ENCODE measurements at places on chromosomes 7 and 10.

DNA sequence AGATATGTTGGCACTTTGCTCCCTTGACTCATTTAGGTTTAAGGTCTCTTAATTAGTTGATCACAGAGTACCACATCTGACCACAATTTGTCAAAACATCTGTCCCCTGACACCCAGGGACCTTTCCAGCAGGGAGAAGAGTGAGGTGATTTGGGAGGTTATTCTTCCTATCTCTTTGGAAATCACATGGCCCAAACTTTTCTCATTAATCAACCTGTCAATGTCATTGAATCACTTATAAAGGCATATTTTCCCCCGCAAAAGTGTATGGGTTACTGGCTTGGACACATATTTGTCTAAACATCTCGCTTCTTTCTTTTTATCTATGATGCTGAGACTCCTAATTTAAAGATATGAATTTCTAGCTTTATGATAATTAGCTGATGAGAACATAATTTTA is 92.4 kb upstream of the RPA3 start:
- DNase-seq, result no peak

GRCh38 chr7:17022920-17023319 is 141.1 kb upstream of the AGR3 start:
- no peak for DNase-seq

GRCh38 chr7:44073664-44074348 is 8.4 kb upstream of the PGAM2 start:
- DNase-seq, result no peak

DNA sequence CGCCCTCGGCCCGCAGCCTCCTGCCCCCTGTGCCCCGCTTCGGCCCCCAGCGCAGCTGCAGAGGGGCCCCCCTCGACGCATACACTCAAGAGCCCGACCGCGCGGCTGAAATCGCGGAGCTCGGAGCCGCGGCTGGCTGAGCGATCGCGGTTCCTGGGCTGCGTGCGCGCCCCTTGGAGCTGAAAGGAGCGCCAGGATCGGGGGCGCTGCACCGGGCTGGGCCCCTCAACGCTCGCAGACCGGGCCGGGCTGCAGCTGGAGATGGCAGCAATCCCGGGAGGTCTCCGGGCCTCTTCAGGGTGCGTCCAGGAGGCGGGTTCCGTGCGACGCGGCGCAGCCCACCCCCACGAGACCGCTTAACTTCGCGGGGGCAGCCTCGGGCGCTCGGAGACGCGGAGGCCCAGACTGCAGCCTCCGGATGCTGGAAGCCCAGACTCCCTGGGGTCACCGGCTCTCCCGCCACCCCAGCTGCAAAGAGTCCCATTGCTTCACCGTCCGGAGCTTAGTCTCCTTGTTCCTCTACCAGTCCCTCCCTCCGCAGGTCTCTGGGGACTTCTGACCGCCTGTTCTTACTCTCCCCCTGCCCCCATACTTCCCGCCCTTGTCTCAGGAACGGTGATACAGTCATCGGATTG is 73.0 kb upstream of the LRRC4 start:
- DNase-seq, result no peak

- DNase-seq, result no peak
Observed at GRCh38 chr7:10075866-10076265, 897.8 kb upstream of the PHF14 start.

GRCh38 chr10:517241-517830 is 172.1 kb downstream of the DIP2C start:
- DNase-seq, result no peak

All from activated CD4-positive, alpha-beta T cell treated with anti-CD3 and anti-CD28 coated beads, Interleukin-2, amount 50 U/mL, for 1 hour (primary cell).